ENCODE measurements at places on chromosomes 11 and 22.

DNA sequence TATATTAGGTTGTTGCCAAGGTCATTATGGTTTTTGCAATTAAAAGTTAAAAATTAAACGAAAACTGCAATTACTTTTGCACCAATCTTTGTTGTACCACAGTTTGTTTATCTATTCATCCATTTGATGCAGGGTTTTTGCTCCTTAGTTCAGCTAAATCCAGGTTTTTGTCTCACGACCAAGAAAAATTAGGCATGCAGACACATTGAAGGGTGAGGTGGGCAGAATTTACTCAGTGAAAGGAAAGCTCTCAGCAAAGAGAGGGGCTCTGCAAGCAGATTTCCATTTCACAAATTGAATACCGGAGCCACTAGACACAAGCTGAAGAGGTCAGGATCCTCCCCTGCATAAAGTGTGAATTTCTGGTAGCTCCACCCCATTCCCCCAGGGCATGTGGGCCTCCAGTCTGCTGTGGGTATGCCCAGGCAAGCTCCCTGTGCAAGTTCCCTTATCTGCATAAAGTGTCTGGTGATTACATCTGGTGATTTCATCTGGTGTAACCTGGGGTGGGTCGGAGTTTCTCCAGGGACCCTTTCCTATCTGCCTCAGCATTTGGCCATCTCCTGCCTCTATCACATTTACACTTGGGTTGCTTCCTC, 33.3 kb downstream of the APOL6 start:
- no peak for DNase-seq

DNA sequence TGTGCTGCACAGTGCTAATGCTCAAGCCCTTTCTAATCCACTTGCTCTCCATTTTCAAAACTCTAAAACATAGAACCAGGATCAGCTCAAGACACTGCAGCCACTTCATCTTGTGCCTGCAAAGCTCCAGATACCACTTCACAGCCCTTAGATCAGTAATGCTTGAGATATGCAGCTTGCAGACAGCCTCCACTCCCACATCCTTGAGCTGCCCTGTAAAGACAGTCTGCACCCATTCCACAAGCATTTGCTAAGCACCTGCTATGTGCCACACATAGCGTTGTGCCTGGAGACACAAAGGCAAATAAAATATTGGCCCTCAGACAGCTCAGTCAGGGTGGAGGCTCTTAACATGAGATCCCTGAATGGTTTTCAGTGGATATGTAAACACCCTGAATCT, 192.5 kb upstream of the SNX19 start:
- DNase-seq, result no peak

DNA sequence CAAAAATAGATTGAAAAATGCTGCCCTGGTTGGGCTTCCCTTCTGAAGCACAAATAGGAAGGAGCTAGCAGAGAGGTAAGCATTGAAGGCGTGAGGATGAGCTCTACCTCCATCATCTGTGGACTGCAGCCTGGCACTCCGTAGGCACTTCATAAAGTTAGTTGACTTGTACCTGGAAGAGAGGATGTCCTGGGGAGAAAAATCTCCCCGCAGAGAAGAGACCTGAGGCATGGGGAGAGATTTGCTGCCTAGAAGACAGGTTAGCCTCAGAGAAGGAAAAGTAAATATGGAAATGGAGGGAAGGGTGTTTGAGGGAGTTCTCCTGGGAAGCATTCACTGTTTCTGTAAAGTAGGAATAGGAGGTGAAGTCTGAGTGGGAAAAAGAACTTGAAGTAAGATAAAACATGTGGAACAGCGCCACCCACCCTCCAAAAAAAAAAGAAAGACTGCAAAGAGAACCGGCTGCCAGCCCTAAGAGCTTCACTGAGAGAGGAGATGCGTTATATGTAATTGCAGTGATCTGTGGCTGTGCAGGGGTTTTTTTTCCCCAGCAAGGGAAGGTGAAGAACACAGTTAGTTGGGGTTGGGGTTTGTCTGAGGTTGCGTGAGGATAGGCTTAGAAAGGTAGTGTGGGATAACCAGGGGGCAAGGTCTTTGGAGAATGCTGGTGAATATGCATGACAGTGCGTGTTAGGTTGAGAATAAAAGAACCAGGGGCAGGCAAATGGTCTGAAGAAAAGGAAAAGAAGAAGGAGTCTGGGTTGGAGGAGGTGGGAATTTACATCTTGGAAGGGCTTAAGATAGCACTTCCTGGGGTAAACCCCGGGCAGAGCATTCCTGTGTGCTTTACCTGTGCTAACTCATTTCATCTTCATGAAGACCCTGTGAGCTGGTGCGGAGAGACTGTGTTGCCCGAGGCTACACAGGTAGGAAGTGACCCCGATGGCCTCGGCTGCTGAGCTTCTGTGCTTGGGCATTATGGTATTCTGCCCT, 16.0 kb downstream of the TNRC6B start:
- no peak for DNase-seq

GRCh38 chr11:70772950-70773349, 374.6 kb downstream of the CTTN start:
- no peak for DNase-seq

DNA sequence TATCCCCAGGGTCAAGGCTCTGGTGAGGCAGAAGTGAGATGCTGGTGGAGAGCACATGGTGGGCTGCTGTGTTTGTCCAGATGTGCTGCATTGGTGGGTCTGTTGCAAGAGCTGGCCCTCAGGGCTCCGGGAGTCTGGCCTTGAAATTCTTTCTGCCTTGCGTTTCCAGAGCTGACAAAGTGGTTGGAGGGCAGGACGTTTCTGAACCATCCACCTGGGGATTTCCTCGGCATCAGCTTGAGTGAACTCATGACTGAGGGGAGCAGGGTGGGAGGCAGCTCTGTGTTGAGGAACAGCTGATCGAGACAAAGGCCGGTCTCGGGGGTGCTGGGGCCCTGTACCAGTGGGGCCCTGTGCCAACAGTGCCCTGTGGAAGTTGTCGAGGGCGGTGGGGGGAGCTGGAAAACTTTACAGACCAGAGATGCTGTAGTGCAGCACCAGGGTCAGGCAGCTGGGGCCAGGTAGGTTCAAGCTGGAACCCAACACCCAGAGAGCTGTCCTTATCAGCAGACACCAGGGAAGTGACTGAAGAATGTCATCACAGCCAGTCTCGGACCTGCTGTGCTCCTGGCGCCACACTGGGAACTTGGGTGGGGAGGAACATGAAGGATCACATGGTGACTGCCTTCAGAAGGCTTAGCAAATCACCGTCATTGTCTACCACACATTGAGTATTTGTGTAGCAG, 4.9 kb downstream of the TSKU start:
- no peak for DNase-seq

- no peak for DNase-seq
These were observed 247 bp upstream of the PLAAT5 start for GRCh38 chr11:63491240-63491587.

GRCh38 chr11:73266646-73267020, 5.5 kb upstream of the P2RY6 start:
- DNase-seq, result no peak

- no peak for DNase-seq
These were observed 921 bp downstream of the TESMIN start for GRCh38 chr11:68750195-68751003.

GRCh38 chr11:9905960-9906791, 242.3 kb downstream of the SWAP70 start:
- DNase-seq, result no peak

DNA sequence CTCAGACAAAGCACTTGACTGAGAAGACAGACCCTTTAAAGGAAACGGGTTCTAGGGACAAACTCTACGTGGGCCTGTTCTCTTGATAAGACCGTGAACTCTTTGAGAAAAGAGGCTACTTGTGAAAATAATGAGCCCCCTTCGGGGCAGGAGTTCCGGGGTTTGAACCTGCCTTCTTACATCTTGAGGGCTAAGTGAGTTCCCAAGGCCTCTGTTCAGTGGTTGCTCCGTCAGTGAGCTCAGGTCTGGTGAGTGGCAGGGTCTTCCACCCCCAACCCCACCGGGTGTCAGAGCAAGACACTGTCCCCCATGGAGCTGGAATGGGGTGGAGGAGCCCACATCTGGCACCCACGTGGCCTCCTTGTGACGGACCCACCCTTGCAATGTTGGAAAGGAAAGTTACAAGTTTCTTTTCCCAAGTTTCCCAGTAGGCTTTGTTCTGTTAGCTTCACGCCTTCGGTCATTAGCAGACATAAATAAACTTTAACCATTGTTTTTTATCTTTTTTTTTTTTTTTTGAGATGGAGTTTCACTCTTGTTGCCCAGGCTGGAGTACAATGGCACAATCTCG, 6.3 kb upstream of the SAMM50 start:
- DNase-seq, result no peak

GRCh38 chr22:37162221-37163095, 12.7 kb upstream of the IL2RB start:
- DNase-seq, result no peak

Measured in hypothalamus (tissue), 51 donors.